Stomach (tissue), 19 donors: ENCODE measurements at places on chromosomes 4 and X. TPM values are rescaled to one million over a fixed set of nuclear protein-coding genes. Genes with fewer than 3 reads are reported as not detected.
A peak's percentile ranks its signal among the peaks of the same experiment; 100 is the strongest.

The OSTC gene
- 12.3 TPM for total RNA-seq

The SYTL4 gene
- total RNA-seq = 12.0 TPM

The BMP3 gene
- 1.8 TPM for total RNA-seq

The CNKSR2 gene
- total RNA-seq = 12.2 TPM

The USP17L25 gene
- total RNA-seq = not detected

The EGF gene
- not detected for total RNA-seq

The FGFR3 gene
- 20.0 TPM for total RNA-seq

The C1QTNF7 gene
- total RNA-seq = 5.8 TPM

The UBE2K gene
- total RNA-seq = 87.2 TPM

The SPACA5 gene
- not detected for total RNA-seq

The HSFX3 gene
- total RNA-seq = not detected

The FREM3 gene
- total RNA-seq = 0.18 TPM

The CXorf49 gene
- not detected for total RNA-seq

DNA sequence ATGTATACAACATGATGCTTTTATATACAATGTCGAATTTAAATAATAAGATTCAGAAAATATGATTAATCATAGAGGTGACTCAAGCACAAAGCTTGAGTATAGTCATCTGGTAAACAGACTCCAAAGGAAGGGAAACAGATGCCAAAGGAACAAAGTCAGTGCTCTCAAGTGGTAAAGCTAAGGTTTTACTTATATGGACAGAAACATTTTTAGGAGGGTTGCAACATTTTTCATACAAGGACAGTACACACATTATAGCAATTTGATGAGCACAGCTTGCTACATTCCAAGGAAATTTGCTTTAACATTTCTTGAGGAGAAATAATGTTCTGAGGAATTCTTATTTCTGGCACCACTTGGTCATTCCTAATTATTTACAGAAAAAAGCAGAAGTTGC, 333.4 kb upstream of the AADAT start:
- DNase-seq = no peak

DNA sequence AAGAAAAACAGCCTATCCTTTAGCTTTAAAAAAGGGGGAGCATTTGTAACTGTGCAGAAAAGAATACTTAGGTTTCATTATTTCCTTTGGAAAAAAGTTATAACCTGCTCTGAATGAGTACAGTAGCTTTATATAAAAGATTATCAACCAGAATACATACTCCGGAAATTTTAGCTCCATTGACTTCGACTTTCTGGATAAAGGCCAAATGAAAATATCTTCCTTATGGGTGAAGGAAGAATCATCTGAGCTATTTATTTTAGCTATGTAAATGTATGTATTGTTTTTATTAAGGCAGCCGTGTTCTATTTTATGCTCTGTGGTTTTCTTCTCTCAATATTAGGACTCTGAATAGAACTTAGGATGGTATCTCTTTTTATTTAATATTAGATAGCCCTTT, 69.0 kb upstream of the ETNPPL start:
- DNase-seq = no peak

GRCh38 chrX:1555370-1555769, 18.4 kb upstream of the P2RY8 start:
- DNase-seq = no peak

- peak; percentile 29 for DNase-seq
These were observed 141.4 kb downstream of the GALNTL6 start for GRCh38 chr4:171954650-171955049.

GRCh38 chr4:3716631-3717235, 49.5 kb upstream of the ADRA2C start:
- DNase-seq = no peak

DNA sequence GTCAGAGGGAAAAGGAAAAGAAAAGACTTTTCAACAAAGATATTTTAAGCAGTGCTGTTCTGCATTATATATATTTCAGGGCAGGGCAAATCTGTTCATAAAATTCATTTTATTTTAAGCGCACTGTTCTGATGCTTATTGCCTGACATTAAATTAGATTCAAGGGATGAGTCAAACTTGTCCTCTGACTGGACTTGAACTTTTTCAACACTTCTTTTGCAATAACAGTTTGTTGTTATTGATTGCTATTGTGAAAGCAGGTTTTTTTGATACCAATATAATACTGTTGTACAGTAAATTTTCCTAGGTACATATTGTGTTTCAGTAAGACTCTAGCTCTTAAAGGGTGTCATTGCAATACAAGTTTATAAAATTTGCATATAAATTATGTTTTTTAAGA, 481.3 kb downstream of the NAF1 start:
- no peak for DNase-seq

DNA sequence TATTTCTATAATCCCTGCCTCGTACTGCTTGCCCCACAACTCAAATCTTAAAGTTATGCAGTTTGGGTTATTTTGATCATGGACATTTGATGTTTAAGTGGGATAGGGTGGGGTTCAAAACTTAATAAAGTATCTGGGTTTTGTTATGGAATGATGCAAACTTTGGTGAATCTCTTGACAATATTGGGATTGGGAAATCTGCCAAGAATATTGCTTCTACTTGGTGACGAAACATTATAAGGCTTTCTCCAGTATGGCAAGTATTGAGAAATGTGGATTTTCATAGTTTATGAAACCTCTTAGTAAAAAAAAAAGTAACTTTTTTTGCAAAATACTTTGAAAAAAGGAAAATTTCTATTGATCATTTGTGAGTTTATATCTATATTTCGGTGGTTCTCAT, 130.8 kb upstream of the SFRP2 start:
- no peak for DNase-seq

DNA sequence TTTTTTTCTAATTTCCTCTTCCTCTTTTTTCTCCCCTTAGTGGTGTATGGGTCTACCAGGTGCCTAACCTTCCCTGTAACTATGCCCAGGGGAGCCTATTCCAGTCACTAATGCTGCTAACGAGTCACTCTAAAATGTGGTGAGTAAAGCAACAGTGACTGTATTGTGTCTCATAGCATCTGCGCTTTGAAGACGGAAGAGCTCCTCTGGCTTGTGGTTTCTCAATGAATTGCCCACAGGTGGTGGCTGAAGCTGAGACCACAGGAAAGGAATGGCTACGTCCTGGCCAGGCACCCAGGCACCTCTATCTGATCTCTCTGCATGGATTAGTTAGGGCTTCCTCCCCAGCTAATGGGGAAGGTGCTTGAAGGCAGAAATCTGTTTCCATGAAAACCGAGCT, 763.5 kb upstream of the FRG1 start:
- no peak for DNase-seq

- no peak for DNase-seq
These were observed 239.5 kb upstream of the GPC4 start for GRCh38 chrX:133654811-133655210.

GRCh38 chr4:38866973-38867477, 581 bp upstream of the FAM114A1 start:
- DNase-seq = no peak

- DNase-seq = no peak
These were observed 7.6 kb downstream of the KLF3 start for GRCh38 chr4:38671592-38671940.

DNA sequence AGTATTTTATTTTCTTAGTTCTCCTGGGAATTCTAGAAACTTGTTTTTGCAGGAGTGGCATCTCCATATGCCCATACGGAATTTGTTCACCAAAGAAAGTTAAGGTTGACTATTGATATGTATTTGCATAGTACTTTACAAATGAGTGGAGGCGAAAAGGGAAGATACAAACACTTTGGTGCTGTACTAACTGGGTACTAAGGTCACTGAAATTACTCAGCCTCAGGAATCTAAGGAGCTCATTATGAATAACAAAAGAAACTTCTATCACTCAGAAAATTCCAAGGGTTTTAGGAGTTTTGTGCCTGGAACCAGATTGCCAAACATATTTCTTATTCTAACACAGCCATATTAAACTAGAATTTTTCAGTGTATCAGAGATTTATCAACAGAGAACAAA, 27.4 kb upstream of the TMPRSS11B start:
- DNase-seq = no peak

DNA sequence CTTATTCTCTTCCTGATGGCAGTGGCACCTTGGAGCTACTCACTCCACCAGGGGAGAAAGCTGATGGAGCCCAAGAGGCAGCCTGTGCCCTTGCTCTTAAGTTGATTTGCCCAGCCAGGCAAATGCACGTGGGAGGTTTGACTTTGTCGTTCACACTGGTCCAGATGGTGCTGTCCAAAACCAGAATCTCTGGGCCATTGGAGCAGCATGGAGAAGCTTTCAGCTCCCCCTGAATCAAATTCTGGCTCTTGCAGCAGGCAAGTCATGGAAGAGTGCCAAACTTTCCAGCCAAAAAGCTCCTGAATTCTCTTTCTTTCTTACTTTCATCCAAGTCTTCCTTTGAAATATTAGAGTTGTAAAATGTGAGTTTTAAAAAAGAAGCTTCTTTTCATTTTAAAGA, 970.4 kb downstream of the RPA4 start:
- peak; percentile 14 for DNase-seq

DNA sequence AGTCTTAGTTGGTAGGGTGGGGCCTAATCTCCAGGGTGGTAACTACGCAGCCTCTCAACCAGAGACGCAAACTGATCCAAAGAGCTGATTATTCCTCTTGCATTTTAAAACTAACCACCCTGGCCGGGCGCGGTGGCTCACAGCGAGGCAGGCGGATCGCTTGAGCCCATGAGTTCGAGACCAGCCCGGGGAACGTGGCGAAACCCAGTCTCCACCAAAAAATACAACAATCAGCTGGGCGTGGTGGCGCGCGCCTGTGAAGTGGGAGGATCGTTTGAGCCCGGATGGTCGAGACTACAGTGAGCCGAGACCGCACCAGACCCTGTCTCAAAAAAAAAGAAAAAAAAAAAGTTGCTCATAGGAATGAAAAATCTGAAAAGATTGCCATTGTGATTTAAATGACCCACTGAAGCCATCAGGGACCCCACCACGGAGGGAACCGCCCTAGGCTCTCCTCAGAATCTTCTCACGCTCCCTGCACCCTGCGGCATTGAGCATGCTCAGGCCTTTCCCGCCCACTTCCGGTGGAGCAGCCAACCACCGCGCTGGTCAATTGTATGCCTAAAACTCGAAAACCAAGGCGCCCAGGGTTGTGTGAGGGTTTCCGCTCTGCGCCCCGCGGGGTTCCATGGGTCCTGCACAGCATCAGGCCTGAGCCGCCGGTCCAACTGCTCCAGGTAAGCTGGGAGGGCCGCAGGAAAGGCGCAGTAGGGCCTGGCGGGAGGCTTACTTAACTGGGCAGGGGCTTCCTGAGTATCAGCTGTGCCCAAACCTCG, at the start of gene TRIM60:
TRIM60 (plus strand) TSS at position 564 of the 776 bp plus-strand sequence. CDS start 8,074 bp downstream, outside the sequence.
- no peak for DNase-seq

GRCh38 chrX:1587161-1587560, 4.2 kb upstream of the AKAP17A start:
- DNase-seq = peak; percentile 16

GRCh38 chr4:76292730-76293129, 13.8 kb upstream of the STBD1 start:
- DNase-seq = no peak

DNA sequence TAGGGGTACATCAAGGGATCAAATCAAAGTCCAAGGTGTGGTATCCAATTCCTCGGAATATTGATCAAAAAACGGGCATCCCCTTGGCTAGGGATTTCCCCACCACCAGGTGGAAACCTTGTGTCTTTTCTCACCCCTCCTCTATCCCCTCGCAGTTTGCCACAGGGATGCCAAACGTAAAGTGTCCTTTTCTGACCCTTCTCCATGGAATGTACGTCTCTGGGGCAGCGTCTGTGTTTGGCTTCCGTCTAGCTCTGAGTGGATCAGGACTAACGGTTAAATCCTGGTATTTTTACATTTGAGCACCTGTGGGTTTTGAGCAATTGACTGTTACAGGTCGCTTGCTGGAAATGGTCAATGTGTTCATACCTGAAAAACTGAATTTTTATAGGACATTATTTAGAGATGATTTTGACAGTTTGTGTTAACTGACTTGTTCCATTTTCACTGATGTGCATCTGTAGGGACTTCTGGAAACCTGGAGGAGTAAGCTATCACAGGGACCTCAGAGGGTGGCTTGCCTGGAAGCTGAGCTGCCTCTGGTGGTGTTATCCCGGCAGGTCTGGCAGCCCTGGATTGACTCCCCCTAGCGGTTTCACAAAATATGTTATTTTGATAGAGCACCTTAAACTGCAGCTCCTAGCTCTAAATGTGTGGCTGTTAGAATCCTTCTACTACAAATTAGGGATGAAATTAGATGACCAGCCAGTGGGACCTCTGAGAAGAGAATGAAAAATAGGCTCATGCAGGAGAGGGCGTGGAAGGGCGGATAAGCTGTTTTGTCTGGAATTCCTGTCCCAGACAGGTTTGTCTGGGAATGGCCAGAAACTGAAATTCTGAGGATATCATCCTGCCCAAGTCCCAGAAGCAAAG, 8.8 kb upstream of the MGST2 start:
- peak; percentile 90 for DNase-seq

GRCh38 chr4:156227321-156227720, 273.7 kb upstream of the CTSO start:
- DNase-seq = no peak

- DNase-seq = no peak
These were observed 450.6 kb downstream of the SH2D1A start for GRCh38 chrX:124796989-124797388.

- DNase-seq = no peak
These were observed 330.2 kb downstream of the HS3ST1 start for GRCh38 chr4:11098461-11098860.

DNA sequence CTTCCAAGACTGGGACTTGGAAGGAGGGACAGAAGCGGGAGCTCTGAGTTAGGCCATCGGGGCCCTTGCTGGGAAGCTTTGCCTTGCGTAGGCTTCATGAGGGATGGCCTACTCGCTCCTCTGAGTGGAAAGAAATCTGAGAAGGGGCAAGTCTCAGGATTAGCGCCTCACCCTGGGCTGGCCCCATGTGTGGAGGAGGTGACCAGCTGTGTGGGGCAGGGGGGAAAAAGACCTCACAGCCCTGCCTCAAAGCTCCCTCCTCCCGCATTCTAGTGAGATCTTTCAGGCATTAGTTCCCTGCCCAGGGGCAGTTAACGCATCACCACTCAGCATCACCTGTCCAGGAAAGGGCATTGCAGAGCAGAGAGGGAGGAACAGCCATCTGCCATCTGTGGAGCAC, 156.1 kb downstream of the ENPP6 start:
- DNase-seq = no peak

DNA sequence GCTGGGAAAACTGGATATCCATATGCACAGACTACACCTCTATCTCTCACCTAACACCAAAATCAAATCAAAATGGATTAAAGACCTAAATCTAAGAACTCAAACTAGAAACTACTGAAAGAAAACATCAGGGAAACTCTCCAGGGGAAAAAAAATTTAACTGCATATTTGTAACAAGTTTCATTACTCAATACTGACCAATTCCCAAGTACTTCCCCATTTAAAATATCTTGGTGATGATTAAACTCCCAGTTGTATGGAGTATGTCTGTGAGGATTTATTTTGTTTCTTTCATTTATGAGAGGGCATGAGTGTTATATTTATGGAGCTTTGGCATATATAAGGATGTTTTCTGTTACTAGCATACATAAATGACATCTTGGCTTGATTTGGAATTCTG, 112.3 kb upstream of the IL15 start:
- no peak for DNase-seq

DNA sequence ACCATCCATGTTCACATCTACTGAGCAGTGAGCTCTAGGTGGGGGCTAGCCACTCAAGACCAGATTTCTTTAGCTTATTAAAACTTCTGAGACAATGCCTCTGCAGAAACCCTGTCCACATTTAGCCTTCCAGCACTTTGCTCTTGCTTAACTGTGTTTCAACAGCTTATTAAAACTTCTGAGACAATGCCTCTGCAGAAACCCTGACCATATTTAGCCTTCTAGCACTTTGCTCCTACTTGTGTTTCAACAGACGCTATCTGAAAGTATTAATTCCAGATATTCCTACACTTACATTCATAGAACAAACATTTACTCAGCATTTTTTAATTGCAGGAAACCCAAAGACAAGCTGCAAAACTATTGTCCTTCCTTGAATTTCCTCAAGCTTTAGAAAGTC, 91.9 kb downstream of the SEL1L3 start:
- peak; percentile 28 for DNase-seq
